ENCODE measurements at places on chromosomes 7 and 10.

DNA sequence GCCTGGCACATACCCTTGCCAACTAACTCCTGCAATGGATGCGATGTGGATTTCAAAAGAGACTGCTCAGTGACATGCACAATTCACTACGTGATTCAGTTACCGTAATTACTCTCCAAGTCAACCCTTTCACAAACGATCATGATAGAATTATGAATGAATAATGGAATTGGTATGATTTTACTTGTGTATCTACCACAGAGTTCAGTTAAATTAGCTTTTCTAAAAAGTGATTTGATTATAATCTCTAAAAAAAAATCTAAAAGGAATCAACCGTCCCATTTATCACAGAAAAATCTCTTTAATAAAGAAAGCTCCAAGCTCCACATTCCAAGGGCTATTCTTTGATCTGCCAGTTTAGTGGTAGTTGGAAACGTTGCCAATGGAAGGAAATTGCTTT, 30.4 kb upstream of the RSU1 start:
- no peak for DNase-seq

- no peak for DNase-seq
Observed at GRCh38 chr10:98367604-98368451, 47.2 kb downstream of the PYROXD2 start.

DNA sequence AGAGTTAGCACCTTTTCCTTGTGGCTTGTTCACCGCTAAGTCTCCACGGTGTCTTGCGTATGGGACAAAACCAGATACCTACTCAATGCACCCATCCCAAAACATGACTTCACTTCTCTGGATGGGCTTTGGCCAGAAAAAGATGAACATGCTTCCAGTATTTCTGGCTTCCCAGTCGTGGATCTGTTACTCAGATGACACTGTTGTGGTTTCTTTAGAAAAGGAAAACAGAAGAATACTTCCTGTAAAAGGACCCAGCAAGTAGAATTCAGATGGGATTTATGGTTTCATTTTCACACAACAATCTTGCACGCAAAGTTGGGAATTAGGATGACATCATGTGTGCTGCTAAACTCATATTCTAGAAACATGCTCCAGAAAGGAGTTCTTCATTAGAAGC, 216.7 kb downstream of the ADAM12 start:
- no peak for DNase-seq

DNA sequence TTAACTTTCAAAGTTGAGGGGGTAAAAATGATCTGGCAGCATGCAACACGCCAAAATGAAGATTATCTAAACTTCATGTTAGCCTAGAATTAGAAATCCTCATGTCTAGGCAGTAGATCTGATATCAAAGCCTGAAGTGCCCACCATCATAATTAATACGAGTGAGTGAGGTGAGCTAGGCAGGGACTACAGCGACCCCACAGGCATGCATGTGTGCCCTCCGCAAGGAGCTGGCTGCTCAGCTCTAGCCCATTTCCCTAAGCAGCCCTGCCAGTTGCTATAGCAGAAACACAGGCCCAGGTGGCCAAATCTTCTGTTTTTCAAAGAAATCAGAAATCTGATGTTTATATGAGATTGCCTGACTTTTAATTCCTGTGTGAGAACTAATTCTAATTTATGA, 93.1 kb upstream of the IFRD1 start:
- DNase-seq, result no peak

GRCh38 chr10:97069576-97070362, 116.0 kb downstream of the SLIT1 start:
- DNase-seq, result no peak

DNA sequence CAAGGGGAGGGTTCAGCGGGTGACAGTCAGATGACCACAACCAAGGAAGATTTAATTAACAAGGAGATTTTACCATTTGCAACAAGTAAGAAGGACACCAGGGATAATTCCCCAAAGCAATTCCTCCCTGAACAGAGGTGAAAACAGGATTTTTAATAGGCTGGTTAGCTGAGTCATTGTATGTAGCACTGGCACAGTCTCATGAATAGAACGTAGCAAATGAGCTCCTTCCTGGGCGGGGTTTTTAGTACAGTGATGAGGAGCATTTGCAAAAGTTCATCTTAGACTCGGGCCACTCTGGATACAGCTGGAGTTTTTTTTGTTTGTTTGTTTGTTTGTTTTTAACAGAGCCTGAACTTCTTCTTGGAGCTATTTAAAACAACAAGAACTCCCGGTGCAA, 39.0 kb downstream of the TAC1 start:
- DNase-seq, result no peak

GRCh38 chr10:7587168-7587864, 79.5 kb downstream of the ITIH5 start:
- no peak for DNase-seq

GRCh38 chr10:47045331-47045861, 134.2 kb downstream of the PTPN20 start:
- DNase-seq, result no peak

DNA sequence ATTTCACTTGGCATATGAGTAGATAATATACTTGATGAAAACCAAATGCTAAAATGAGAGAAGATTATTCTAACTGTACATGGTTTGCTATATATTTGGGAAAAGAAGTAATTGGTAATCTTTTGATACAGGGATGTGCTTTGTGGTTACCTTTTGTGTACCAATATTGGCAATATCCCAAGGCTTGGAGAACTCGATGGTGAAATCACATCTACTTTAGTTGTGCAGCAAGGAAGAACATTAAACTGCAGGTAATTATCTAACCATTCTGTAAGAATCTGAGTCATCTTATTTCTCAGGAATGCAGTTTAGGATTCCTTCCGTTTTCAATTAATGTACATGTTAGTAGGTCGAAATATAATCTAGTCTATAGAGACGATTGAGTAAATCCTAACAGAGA, 64.1 kb downstream of the SRI start:
- DNase-seq, result no peak

- DNase-seq, result no peak
Observed at GRCh38 chr10:32930036-32930435, 28.0 kb downstream of the ITGB1 start.

DNA sequence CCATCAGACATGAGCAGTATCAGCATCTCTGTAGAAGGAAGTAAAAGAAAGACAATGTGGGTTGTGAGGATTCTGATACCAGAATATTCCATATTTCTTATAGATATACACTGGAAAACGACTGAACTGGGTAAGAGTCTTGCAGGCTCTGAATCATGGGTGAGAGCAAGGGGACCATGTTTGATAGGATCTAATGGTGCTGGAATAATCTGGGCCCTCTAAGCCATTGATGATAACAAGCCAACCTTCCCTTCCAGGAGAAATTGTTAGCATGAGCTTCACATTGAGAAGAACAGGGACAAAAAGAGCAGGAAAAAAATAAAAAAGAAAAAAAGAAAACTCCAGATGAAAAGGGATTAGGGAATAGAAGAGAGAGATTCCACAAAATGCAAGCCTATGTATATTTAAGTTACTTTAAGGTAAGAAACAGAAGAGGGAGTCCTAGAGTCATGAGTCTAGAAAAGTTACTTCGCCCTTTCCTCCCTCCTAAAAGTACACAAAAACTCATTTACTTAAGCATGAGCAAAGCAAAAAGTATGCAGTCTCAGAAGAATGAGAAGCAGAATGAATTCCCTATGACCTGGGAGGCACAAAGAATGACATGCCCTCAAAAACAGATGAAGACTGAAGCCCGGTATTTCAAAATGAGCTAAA, 181.9 kb downstream of the TMEM26 start:
- DNase-seq, result peak; percentile 33

DNA sequence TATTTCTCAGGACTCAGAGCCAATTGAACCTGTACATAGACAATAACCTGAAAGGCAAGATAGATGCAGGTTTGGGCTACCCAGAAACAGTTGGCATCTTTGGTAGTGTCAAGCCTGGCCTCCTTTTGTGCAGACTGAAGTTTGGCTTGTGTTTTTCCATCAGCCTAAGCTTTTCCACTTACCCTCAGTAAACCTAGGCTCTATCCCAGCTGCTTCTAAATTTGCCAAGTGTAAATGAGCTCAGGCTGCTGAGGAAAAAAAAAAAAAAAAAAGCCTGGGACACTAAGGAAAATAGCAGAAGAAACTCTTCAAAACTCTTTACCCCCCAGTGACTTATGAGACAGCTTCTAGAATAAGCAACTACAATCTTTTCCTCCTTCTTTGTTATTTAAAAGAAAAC, 316.3 kb upstream of the SORCS1 start:
- no peak for DNase-seq

- no peak for DNase-seq
Observed at GRCh38 chr7:131004371-131004770, 270.4 kb upstream of the KLF14 start.

- no peak for DNase-seq
Observed at GRCh38 chr7:84821671-84822534, 365.0 kb downstream of the SEMA3D start.
